ENCODE measurements at places on chromosomes 16 and 17.

DNA sequence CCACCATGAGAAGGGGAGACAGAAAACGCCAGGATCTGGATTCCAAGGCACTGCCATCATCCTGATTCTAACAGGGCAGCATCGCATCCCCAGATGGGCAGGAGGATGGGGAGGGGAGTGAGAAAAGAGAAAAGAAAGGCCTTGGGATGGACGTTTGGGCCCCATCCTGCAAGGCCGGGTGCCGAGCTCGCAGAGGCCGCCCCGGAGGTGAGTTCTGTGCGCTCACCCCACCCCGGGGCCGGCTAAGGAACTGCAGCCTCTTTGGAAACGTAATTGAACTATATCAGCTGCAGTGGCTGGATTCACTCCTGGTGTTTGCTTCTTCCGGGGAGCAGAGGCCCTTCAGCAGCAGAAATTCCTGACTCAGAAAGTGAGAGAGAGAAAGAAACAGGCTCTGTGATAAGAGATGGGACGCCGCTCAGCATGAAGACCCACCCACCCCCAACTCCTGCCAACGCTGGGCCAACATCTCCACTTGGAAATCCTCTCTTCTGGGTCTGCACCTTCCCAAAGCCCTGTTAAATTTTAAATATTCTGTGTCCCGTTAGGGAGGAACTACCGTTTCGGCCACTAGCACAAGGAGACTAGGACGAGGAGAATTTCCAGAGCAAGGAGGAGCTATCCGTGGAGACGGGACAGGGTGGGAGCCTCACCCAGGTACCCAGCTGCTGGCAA, 8.5 kb upstream of the SSTR2 start:
- DNase-seq: peak; percentile 59

DNA sequence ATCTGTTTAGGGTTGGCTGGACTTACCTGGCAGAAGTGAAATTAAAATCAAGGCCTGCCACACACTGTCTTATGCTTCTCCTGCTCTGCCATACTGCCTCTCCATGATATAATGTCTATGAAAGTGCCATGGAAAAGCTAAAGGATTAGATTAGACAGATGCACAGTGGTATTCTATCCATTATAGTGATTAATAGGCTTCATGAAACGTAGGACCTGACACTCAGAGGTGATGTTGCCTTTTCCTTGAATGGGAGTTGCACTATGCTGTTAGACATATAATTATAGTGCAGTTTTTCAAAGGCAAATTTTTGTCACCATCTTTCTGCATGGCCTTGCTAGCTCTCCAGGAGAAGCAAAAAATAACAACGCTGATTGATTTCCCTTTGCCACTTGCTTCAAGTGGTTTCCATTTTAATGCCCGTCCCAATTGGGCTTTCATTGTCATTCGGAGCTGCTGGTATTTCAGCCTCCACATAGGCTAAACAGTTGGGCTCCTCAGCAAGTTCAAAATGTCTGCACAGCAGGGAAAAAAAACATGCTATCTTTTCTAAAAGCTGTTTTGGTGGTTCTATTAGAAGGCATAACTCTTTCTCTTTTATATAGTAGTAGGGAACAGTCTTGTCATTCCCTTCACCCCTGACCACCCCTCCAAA, 502.8 kb upstream of the GOT2 start:
- DNase-seq: no peak

DNA sequence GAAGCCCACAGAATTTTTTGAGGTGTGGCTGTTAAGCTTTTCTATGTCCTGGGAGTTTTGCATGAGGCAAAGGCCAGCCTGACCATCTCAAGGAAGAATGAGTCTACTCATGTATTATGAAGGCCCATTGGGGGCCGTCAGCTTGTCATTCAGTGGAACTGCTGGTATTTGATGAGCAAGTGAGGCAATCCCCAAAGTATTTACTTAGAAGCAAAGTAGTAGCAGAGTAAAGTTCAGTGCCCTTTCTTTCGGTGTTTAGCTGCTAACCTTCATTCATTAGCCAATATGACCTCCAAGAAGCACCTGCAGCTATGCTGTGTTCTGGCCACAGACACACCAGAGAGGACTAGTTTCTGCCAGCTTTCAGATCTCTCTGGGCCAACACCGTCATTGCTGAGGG, 80.2 kb downstream of the RPA1 start:
- no peak for DNase-seq

DNA sequence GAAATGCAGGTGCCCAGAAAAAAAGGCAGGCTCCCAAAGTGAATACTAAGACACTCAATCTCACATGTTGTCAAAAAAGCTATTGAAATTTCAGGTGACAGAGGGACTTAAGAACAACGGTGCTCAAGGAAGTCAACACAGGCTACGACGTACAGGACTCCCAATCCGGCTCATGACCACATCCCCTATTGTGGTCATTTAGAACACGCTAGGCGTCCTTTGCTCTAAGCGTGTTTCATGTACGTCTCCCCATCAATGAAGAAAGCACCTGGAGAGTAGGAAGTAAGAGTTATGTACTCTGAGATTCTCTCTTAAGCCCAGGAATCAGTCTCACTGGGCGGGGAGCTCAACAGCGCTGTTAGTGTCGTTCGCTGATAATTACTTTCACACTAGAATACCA, 94.1 kb downstream of the MRM3 start:
- no peak for DNase-seq

DNA sequence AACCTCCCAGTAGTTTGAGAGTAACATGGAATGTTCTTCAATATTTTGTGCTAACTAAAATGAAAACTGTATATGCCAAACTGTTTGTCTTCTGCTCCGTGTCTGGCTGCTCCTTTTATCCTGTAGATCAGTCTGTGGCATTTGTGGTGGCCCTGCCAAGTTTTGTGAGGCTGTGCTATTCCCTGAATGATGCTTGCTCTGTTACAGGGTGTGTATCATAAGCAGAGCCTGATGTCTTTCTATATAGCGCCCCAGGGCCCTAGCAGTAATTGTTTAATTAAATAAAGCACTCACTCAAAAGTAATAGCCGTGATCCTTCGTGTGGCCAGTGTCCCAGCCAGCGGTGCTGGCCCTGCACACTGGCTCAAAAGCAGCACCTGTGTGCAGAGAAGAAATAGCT, 27.8 kb upstream of the NAT9 start:
- no peak for DNase-seq

DNA sequence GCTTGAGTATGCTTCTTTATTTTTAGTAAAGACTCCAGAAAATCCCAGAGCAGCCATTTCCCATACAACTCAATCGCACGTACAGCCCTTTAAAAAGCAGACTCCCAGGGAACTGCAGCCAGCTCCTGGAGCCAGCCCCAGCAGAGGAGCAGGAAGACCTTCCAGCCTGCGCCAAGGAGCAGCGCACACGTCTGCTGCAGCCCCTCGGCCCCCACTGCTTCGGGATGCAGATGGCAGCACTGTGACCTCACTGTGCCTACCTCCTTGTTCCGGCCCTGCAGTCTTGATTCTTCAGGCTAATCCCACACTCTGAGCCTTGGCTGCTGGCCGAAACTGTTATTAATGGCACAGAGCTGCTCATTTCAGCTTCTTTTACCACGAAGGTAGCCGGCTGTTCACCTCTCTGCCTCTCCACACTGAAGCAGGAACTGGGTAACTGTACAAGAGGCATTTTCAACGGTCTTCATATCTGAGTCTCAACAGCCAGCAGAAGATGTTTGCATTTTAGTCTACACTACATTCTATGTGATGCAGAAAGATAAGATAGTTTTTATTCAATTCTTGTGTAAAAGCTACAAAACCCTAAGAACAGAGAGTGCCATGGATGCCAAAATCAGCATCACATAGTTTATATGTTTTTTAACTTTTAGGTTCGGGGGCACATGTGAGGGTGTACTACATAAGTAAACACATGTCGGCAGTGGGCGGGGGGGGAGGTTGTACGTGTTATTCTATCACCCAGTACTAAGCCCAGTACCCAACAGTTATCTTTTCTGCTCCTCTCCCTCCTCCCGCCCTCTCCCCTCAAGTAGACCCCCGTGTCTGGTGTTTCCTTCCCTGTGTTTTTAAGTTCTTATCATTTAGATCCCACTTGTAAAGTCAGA, 130.9 kb downstream of the ANKRD11 start:
- DNase-seq: no peak

DNA sequence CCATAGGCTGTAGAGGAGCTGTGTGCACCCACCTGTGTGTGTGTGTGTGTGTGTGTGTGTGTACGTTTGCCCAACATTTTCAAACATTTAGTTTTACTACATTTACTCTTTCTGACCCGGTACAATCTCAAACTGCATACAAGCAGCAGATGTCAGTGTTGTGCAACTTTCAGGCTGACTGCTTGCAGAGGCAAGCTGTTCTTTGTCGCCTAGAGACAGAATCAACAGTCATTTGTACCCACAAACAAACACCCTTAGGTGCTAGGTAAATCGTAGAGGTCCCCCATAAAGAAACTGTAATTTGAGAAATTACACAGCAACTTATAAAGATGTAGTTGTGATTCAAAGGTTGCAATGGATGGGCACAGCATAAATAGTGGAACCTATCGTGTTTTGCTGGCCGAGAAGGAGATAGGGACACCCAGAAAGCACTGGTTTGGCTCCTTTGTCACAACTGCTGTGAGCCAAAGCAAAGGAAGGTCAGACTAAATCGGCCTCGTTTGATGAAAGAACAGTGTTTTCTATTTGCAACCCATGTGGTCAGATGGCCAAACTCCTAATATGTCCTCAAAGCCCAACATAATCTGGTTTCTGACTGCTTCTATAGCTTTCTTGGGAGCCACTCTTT, 478.4 kb downstream of the TOX3 start:
- DNase-seq: peak; percentile 48

DNA sequence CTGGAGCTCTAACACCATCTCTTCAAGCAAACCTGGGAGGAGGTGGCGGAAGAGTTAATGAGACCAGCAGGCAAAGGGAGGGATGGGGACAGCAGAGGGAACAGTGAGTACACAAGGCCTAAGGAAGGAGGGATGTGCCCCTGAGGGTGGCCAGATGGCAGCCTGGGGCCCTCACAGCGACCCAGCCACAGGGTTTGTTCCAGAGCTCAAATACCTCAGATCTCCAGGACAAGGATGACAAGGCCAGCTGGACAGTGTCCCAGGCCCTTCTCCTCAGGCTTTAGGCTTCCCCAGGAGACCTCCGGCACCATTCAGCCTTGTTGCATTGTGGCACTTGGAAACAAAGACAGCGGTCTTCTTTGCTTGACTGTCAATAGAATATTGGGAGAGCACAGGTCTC, 14.9 kb downstream of the CDIP1 start:
- DNase-seq: no peak

DNA sequence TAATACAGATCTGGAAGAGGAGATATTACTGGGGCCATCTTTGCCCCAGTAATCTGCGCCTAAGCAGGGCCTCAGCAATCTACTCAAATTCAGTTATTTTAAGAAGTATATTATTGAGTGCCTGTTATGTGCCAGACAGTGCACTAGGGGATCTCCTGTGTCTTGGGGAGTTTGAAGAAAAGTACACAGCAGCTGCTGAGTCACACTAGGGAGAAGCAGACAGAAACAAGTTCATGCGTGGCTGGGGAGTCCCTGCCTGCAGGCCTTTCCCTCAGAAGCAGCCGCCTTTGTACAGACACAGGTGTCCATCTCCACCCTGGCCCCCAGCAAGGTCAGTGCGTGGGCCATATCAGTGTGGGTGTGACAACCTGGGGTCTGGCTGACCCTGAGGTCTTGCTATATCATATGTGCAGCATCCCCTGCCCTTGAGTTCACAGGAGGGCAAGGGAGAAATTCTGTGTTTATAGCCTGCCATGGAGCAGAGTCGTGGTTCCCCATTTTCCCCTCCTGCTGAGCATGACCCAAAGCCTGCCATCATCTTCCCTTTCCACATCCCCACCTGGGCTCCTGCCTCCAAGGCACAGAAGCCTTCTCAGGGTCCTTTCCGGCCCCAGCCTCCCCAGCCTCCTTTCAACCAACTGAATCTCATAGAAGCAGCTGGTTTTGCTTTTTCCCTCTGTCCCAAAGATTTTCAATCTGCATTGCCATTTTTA, 229.9 kb upstream of the SDK2 start:
- no peak for DNase-seq

DNA sequence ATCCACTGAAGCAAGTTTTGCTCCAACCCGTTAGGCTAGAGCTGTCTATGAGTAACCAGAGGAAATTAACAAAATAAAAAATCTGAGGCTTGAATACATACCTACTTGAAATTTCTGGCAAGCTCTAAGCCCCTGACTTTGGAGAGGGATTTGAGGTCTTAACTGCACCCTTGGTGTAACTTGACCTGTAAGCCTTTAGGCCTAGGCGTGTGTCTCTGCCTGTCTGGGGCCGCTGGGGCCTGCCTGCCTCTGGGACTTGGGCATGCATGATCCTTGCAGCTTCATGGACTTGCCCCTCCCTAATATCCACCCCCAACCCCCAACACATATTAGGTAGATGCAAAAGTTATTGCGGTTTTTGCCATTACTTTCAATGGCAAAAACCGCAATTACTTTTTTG, 3.7 kb upstream of the CDC42EP4 start:
- no peak for DNase-seq

DNA sequence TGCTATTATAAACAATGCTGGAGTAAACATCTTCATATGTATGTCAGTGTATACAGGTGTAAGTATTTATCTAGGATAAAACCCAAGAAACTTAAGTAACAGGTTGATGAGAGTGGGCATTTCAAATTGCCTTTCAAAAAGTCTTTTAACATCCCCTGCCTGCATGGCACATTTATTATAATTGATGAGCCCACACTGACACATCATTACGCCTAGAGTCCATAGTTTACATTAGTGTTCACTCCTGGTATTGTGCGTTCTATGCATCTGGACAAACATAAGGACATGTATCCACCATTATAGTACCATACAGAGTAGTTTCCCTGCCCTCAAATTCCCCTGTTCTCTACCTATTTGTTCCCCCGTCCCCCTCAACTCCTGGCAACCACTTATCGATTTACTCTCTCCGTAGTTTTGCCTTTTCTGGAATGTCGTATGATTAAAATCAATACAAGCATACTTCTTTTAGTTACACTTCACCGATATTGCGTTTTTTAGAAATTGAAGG, 53.7 kb downstream of the NACA2 start:
- no peak for DNase-seq

GRCh38 chr16:89491974-89492687, 1.8 kb upstream of the ANKRD11 start:
- no peak for DNase-seq

DNA sequence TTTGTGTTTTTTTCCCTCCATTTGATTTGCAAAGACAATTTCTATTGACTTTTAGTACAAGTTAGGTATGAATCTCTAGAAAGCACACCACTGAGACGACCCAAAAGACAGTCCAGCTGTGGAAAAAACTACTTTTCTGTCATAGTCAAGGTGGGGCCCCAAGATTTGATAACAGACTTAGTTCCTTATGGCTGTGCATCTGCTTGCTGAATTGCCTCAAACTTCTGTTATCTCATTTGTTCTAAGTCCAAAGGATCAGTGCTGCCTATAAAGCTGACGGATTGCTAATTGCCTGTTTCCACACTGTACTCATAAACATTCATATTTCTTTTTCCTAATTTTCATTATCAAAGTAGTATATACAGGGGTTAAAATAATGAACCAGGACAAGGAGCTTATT, 180.8 kb downstream of the SPECC1 start:
- no peak for DNase-seq

GRCh38 chr16:88566158-88566557, 4.0 kb upstream of the ZC3H18 start:
- no peak for DNase-seq

GRCh38 chr16:78504401-78504851, 405.0 kb downstream of the WWOX start:
- DNase-seq: no peak

- no peak for DNase-seq
Measured at GRCh38 chr16:56344518-56345405, 80.6 kb downstream of the AMFR start.

- no peak for DNase-seq
Measured at GRCh38 chr17:29445844-29446243, 55.7 kb downstream of the TAOK1 start.

- peak; percentile 72 for DNase-seq
Measured at GRCh38 chr16:66728117-66728787, 23.2 kb downstream of the DYNC1LI2 start.

GRCh38 chr16:31187808-31188189, 7.9 kb downstream of the FUS start:
- no peak for DNase-seq

Data from SW480 (cell line).